ENCODE measurements at places on chromosomes 13 and 19.

GRCh38 chr19:7337380-7338194 is 11.2 kb upstream of the ARHGEF18 start:
- DNase-seq = no peak

- peak; percentile 29 for DNase-seq
Observed at GRCh38 chr13:43272851-43273250, 249.5 kb downstream of the DNAJC15 start.

GRCh38 chr19:39946532-39946931 is 12.1 kb upstream of the FCGBP start:
- DNase-seq = no peak

- DNase-seq = peak; percentile 86
Observed at GRCh38 chr19:46014941-46015686, 7.7 kb downstream of the PGLYRP1 start.

- peak; percentile 40 for DNase-seq
Observed at GRCh38 chr13:30504081-30504480, 38.3 kb upstream of the HMGB1 start.

DNA sequence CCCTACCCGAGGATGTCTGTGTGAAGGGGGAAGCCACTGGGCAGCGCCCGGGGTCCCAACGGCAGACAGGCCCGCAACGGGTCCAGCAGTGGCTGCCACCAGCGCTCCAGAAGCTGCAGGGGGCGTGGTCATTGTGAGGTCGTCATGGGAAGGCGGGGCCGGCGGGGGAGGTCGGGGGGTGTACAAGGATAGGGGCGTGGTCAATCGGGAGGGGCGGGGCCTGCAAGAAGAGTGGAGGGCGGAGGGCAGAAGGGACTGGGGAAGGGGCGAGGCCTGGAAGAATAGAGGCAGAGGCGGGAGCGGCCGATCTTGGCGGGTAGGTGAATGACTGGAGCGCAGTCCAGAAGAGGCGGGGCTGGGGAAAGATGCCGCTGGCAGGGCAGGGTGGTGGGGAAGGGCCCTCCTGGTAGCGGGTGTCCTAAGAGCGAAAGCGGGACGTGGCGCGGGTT is 4.4 kb downstream of the FUZ start:
- DNase-seq = peak; percentile 91

GRCh38 chr19:45763691-45764294 is 5.3 kb downstream of the SIX5 start:
- DNase-seq = no peak

DNA sequence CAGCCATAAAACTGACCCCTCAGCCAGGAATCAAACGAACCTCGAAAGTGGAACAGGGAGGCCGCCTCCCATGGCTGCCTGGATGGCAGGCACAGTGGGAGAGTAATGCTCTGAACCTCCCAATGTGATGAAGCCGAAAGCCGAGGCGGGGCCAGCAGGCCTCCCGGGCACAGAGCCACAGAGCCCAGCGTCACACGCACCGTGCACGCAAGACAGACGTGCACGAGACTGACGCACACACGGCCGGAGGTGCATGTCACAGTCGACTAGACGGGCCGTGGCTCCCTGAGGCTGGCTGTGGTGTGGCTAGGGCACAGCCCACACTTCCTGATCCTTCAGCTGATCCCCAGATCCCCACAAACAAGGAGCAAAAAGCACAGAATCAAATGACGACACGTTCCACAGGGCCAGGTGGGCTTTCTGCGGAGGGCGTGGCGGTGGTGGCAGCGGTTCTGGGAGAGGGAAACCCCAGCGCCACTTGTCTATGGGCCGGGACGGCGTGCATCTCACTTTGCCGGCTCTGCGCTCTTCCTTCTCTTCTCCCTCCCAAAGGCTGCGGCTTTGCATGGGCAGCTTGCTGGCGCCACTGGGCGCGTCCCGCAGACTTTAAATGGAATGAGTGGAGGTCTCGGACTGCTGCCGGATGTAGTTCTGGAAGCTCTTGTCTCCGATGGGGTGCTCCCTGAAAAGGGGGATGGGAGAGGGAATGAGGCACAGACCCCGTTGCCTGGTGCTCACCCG is 5.0 kb upstream of the C13orf46 start:
- DNase-seq = no peak

DNA sequence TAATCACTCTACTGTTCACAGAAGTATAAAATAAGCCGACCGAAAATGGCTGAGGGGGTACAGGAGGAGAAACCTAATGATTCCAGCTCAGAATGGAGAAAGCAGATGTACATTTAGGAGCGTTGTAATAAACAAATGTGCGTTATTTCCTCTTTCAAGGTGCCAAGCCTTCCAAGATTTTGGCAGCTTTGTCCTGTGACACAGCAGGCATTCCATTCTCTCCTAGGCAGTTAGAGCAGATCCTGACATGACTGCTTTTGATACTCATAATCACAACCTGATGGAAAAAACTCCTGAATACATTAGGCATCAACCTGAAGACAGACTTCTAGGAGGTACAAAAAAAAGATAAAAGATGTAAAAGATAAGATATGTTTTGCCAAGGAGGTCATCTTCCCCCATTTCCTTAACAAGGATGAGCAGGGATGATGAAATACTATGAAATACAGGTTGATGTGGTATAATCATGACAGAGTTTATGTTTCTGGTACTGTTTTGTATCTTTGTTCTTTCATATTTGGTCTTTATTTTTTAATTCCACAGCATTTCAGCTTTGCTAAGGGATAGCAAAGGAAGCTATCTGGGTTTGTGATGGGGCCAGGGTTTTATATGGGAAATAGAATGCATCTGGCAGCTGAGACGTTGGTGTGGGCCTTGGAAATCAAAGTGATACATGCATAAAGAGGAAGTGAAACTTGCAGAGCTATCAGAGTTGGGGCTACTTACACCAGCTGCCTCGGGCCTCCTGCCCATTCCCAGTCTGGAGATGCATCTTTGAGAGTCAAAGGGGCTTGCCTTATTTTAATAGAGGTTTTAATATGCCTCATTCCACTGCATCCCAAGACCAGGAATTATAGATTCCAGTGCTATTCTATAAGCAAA is 222.5 kb downstream of the OXGR1 start:
- DNase-seq = no peak

GRCh38 chr19:27754700-27755099 is 1458.3 kb downstream of the UQCRFS1 start:
- DNase-seq = no peak

Data from NCI-H82 (cell line).